ENCODE measurements at places on chromosomes 11 and 22.

DNA sequence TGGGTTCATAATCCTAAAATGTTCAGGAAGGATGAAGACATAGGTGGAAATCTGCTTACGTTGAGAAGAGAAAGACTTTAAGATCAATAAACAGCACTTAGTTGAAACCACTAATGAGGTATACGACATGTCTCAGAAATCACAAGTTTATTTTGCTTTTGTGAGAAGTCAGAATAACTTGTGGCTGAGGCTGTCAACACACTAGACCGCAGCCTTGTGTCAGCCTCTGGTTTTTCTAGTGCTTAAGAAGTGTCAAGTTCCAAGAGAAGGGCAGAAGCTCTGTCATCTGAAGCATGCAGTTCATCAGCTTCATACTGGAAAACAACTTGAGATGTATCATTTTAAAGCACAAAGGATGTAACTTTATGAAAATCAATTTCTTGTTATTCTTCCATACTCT lies 420.9 kb downstream of the METTL15 start:
- no peak for DNase-seq

GRCh38 chr11:110571081-110571720 lies 141.0 kb downstream of the ARHGAP20 start:
- no peak for DNase-seq

DNA sequence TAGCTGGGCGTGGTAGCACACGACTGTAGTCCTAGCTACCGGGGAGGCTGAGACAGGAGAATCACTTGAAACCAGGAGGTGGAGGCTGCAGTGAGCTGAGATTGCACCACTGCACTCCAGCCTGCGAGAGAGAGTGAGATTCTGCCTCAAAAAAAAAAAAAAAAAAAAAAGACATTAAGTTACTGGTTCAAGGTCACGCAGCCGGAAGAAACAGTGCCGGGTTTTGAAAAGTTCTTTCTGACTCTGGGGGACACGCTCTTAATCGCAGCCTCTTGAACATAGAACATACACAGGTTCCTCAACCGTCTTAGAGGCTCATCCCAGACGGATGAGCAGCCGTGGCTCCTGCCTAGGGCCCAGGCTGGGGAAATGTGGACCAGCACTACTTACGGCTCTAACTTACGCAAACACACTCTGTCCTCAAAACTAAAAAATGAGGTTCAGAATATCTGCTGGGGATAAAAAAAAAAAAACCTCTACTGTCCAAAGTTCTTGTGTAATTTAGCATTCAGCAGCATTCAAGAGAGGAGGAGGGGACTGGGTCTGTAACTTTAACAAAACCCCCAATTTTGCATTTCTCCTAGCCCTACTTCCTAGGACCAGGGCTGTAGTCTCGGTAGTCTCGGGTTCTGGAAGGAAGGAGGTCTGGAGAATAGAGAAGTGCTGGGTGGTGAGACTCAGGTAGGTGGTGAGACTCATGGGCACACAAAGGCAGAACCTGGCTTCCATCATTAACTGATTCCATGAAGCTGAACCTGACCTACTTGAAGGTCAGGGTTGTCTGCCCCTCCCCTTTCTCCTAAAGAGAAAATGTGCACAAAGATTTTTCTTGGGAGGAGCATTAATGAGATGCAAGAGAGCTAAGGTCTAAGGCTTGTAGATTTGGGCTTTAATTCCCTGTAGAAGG lies 6.0 kb downstream of the SPTBN2 start:
- DNase-seq: no peak

DNA sequence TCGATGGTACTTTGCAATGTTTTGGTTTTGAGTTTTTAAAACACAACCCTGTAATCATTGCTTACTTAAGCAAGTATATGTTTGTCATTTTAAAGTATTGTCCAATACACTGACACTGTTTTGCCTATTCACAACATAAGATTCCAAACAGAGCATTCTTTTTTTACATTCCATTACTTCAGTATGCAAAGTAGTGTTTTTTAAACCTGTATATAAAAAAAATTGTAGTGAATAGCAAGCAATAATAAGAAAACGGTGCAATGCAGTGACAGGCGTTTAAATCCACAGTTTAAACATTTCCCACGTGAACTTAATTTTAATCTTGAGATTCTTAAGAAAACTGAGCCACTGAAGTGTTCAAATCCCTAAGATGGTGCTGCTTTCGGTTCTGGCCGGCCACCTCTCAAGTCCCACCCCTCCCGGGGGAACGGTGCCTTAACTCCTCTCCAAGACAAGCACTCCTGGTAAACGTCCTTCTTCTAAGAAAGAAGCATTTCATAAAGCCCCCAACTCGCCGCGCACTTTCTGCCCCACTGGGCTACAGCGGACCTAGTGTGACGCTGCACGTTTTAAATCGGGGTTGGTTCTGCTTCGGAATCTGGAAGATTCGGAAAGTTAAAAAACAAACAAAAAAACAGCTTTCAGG lies 2.9 kb downstream of the PGR start:
- DNase-seq: no peak

DNA sequence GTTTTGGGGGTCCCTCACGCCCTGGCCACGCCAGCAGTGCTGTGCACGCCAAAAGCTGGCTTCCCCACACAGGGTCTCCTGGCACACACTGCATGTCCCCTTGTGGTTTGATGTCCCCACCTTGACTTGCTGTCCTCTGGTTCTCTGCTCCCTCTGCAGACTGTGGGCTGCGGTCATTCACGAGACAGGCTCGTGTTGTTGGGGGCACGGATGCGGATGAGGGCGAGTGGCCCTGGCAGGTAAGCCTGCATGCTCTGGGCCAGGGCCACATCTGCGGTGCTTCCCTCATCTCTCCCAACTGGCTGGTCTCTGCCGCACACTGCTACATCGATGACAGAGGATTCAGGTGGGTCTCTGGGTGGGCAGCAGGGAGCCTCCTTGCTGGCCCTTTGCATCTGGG lies 40.2 kb downstream of the ST14 start:
- DNase-seq: no peak

DNA sequence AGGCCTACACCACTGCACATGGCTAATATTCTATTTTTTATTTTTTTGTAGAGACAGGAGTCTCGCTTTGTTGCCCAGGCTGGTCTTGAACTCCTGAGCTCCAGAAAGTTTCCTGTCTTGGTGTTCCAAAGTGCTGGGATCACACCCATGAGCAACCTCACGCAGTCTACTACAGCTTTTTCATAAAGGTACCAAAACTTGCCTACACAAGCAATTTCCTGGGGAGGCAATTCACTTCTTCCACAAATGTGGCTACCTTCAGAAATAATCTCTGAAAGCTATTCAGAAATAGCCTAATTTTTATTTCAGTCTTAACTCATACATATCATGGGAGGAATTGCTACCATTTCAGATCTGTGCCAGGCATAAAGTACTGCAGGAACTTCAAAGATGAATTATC lies 11.4 kb downstream of the SLC35F2 start:
- no peak for DNase-seq

- no peak for DNase-seq
Measured at GRCh38 chr22:25762147-25762546, 20.2 kb downstream of the MYO18B start.

- DNase-seq: no peak
Measured at GRCh38 chr11:113974741-113975470, at the start of gene HTR3A. HTR3A (plus strand) TSS chr11:113975108; CDS start chr11:113975326, 218 bp downstream.

- no peak for DNase-seq
Measured at GRCh38 chr22:21009638-21010425, 5.1 kb upstream of the P2RX6 start.

GRCh38 chr11:69702769-69703452 lies 911 bp downstream of the FGF19 start:
- no peak for DNase-seq

DNA sequence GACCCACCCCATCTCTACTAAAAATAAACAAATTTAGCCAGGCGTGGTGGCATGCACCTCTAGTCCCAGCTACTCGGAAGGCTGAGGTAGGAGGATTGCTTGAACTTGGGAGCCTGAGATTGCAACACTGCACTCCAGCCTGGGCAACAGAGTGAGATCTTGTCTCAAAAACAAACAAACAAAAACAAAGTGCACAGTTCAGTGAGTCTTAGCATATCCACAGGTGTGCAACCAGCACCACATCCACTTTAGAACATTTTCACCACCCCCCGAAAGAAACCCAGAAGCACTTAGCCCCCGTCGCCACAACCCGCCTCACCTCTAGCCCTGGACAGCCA lies 27.4 kb downstream of the MB start:
- DNase-seq: no peak

DNA sequence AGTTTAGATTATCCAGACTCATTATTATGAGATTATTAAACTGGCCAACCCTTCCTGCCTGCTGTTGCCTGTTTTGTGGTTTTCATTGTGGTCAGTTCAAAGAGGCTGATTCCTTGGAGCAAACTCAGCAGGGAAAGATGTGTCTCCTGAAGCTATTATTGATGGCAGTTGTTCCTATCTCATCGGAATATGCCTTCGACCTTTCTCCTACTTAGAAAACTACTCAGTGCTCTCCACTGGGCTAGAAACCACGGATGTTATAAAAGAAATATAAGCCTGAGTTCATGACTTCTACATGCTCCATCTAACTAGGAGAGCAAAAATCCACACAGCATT lies 80.2 kb upstream of the NAV2 start:
- no peak for DNase-seq

DNA sequence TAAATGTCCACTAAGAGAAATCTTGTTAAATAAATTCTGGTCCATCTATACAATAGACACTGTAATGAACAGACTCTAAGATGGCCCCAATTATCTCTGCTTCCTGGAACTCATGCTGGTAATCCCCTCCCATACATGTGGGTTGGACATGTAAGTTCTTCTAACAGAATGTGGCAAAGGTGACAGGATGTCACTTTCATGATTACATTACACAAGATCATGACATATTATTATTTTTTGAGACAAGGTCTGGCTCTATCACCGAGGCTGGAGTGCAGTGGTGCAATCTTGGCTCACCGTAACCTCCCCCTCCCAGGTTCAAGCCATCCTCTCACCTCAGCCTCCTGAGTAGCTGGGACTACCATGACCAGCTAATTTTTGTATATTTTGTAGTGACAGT lies 14.6 kb upstream of the NDUFC2 start:
- DNase-seq: no peak

DNA sequence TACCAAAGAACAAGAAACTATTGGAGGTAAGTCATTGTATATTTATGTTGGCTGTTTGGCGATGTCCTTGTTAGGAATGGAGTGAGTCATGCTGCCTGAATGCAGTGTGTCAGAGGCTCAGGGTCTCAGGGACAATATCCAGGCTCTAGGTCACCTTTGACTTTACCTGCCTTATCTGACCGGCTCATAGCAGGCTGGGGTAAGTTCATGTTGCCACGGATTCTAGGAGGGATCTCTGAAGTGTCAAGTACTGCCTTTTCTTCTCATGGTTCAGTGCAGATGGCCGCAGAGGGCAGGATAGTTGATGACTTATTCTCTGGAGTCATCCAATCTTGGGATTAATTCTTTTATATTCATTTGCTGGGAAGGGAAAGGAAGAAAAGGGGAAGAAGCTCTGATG lies 53.2 kb downstream of the SPON1 start:
- DNase-seq: no peak

DNA sequence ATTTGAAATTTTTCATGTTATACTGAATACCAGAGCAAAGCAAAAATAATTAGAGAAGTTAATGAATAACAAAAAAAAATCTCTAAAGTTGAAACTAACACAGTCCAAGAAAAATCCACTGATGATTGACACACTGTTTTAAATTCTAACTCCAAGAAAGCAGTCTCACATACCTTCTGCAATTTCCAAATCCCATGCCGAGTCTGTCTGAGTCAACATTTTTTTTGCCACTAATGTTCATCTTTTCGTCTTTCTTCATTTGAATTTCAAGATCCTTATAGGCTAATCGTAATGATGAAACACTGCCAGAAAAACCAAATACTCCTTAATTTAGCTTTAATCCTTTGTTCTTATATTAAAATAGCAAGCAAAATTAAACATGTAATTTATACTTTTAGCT lies 39.5 kb downstream of the ARFGAP3 start:
- no peak for DNase-seq

- no peak for DNase-seq
Measured at GRCh38 chr11:127640561-127641451, 640.2 kb upstream of the KIRREL3 start.

DNA sequence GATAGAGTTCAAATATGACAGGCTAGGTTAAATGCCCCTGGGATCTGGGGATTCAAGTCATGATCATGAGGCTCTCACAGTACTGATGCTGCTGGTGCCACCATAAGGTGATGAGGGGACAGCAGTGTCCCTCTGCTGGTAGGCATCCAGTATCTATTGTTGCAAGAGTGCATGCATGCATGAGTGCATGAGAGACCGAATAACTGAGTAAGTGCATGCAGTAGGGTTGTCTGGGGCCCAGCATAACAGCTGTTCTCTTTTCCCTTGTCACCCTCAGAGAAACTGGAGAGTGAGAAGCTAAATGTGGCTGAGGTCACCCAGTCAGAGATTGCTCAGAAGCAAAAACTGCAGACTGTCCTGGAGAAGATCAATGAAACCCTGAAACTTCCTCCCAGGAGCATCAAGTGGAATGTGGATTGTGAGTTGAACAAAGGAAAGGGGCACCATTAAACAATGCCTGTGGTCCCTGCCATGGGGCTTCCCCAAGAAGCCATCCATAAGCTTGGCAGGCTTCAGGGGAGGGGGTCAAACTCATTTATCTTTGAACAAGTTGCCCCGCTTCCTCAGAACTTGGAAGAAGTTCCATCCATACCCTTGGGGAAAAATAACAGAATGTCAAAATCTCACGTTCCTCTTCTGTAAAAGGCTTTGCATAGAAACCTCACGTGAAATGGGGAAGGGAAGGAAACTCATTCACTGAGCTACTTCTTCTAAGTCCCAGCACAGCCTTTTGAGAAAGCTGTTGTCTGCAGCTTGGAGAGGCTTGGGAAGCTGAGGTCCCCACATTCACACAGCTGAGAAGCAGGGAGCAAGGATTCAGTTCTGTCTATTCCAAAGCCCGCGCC lies 119.0 kb downstream of the PARVA start:
- no peak for DNase-seq

DNA sequence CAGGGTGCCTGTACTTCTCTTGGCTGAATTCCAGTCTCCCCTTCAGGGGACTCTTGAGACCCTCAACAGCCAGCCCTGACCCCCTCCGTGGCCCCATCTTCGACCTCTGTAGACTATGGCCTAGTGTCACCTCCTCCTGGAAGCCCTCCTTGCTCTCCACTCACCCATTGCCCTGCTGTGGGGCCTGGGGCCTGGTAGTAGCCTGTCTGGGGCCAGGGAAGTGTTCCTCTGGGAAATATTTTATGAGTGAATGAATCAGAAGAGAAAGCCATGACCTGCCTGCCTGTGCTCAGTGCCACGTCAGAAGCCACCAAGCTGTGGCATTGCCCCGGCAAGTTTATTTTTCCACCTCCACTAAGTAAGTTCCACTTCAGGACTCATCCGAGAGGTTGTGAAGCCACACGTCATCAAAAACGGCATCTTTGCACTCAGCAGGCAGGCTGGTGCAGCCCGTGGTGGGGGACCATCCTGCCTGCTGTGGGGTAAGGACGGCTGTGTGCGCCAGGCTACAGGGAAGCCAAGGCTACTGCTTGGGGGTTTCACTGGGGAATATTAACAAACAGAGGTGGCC lies 59.6 kb upstream of the PPARA start:
- no peak for DNase-seq
